Hypothalamus (tissue), 51 donors: ENCODE measurements at places on chromosomes 5 and 9.
A peak's percentile ranks its signal among the peaks of the same experiment; 100 is the strongest.

- DNase-seq = no peak
Observed at GRCh38 chr9:133111808-133112662, 9.0 kb downstream of the RALGDS start.

DNA sequence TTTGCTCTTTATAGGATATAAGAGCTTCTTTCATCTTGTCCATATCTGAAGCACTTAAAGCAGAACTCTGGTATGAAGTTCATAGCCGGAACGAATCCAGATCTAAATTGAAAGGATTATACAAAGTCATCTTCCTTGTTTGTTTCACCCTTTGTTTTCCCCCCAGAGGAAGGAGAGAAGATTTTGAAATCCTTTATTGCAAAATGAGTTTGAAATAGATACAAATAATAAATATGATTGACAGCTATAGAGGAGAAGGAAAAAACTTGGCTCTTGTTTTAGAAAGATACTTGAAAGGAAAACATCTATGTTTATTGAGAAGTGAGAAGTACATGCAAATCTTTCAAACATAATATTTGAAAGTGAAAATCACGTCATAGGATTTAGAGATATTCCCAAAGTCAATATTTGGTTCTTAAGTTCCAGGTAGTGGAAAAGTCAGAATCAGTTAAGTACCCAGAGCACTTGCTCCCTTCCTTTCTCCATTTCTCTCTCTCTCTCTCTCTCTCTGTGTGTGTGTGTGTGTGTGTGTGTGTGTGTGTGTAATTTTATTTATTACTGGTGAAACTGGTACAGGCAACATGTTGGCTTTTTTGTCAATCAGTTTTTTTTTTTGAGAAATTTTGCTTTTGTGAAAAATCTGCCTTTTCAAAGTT is 27.2 kb downstream of the PAM start:
- no peak for DNase-seq

DNA sequence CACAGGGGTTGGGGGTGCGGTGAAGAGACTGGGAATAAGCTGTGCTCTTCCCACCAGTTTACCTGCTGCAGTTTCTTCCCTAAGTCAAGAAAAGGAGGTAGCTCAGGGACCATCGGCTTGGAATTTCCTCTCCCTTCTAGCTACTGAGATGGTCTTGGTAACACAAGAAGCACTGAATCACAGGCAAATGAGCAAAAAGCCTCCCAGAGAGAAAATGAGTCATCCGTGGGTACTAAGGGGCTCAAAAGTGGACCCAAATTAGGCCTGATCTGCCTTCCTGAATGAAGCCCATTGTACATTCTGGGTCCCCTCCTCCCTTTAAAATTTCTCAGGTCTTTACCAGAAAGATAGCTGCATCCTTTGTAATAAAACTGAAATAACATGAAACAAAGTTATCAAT is 49.9 kb downstream of the PTPN3 start:
- DNase-seq = no peak

- DNase-seq = no peak
Observed at GRCh38 chr5:179405054-179405416, 59.8 kb upstream of the ADAMTS2 start.

DNA sequence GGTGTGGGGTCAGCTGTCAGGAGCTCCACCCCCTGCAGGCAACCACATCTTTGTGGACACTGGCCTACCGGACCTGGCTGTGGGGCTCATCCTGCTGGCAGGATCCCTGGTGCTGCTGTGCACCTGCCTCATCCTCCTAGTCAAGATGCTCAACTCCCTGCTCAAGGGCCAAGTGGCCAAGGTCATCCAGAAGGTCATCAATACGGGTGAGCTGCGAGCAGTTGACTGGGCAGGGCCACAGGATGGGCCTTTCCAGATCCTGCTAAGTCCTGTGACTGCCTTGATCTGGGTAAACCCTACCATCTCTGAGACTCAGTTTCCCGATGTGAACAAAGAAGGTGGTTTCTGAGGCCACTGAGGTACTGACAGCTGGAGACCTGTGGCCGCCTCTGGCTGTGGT is 6.5 kb downstream of the PFN3 start:
- DNase-seq = no peak

GRCh38 chr9:131951905-131952304 is 127.8 kb downstream of the MED27 start:
- DNase-seq = no peak

GRCh38 chr9:78874061-78874460 is 577.1 kb downstream of the PSAT1 start:
- no peak for DNase-seq

DNA sequence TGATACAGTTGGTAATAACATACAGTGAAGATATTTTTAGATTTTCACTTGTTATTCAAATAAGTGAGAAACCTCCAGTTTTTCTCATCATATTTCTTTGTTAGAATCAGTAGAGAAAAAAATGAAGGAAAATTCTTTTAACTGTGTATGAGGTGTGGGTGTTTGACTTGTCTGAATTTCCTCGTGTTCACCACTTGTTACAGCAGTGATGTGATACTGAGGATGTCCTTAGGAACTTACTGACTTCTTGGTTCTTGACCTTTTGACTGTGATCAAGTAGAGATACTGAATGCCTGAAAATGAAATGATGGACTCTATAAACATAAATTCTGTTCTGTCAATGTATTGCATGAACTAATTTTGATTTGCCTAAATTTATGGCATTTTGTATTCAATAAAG is 10.7 kb downstream of the PBX3 start:
- DNase-seq = no peak

DNA sequence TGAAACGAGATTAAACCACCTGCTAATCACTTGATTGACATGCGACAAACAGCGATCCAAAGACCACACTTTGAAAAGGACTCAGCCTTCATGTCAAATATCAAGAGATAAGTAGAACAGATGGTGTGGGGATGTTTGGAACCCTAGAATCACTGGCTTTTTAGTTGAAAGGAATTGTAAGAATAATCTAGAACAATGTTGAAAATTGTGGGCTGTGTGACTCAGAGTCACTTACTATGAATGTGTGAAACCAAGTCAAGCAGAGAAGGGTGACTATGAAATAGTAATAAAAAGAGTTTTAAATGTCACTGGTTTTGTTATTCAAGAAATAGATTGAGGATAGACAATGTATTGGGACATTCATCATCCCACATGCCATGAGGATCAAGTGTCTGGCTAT is 14.1 kb upstream of the C1QTNF3 start:
- DNase-seq = no peak

GRCh38 chr9:134515026-134515821 is 126.4 kb upstream of the COL5A1 start:
- no peak for DNase-seq

DNA sequence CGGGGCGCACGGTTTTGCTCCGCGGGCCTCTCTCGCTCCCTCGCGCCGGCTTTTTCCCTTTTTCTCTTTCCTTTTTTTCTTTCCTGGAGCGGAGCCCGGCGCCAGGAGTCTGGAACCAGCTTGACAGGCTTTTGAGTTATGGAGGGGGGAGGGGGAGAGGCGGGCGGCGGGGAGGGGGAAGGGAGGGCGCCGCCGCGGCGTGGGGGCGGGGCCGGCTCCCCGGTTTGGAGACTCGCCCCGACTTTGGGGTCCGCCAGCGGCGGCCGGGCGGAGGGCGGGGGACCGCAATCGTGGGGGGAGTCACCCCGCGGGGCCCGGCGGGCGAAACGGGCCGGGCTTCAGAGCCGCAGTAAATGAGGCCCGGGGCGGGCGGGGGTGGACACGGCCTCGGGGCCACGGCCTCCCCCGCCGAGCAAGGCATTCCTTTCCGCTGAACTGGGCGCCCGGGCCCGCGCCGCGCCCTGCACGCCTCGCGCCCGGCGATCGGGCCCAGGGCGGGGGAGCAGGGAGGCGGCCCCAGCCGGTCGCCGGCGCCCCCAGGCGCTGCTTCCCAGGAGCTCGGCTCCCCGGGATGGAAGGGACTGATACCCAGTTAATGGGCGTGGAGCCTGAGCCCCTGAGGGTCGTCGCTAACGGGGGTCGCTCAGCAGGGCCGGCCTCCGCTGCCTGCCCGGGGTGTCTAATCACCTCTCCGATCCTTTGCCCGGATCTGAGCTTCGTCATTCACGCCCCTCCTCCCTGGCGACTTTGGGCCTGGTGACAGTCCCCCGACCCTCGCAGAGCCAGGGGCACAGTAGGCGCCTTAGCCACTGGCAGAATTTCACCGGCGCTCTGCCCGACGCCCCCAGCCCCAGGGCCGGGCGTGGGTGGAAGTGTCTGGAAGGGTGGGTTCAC is 138.1 kb downstream of the C9orf50 start:
- peak; percentile 67 for DNase-seq

- no peak for DNase-seq
Observed at GRCh38 chr5:148828511-148829247, 2.3 kb downstream of the ADRB2 start.

DNA sequence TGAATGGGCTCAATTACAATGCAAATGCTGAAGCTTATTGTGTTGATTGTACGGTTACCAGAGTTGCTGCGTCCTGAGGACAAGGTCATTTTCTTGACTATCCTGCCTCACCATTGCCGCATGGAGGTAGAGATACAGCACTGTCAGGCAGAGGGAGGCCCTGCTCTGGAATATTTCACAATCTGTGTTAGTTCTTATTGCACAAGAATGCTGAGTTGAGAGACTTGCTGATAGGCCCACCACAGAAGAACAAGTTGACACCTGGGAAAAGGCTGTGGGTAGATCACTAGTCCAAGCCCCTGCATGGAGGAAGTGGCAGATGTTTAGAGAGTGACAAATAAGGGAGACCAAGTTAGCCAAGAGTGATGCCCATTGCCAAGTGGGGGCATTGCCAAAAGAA is 344.5 kb upstream of the ITGA1 start:
- no peak for DNase-seq

DNA sequence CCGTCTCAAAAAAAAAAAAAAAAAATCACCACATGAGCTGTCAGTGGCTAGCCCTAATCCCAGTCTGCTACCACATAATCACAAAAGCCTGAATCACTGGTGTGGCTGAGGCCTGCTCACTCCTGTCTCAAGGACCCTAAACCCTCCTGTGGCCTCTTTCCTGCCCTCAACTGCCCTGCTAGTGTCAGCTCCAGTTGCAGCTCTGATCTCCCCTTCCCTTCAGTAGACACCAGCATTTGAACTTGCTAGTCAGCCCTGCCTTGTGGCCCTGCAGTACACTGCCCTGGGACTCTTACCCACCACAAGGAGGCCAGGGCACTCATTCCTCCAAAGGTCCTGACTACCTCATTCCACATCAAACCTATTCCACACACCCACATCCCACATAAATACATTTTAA is 9.5 kb upstream of the P4HA2 start:
- DNase-seq = no peak

DNA sequence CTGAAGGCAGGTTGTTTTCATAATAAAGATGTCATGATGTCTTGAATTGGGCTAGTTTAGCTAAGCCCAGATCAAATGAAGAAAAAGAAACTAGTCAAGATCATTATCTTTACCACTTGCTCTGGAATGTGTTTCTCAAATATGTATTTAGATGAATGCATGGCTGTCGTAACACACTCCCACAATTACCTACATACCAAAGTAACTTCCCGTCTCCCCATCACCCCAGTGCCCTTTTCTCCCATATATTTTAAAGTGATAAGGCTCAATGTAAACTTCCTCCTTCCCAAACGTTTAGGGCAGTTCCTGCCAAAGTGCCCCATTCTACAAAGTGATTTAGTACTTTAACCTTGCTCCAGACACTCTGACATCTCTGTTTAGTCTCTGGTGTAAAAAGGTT is 61.4 kb downstream of the SLC1A3 start:
- no peak for DNase-seq

DNA sequence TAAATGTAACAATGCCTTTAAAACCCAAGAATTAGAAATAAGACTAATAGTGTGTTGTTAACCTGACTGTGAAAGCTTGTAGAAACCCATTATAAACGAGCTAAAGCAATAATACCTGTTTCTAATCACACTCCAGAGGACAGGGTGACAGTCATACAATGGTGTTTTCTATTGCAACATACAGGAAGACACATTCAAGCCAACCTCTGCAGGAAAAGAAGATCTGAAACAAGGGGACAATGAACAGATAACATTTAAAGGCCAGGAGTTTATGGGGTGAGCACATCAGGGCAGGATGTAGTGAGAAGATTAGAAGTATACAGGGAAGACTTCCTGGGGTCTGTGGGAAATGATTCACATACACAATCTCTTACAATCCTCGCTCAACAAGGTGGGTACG is 13.8 kb downstream of the BARHL1 start:
- no peak for DNase-seq

DNA sequence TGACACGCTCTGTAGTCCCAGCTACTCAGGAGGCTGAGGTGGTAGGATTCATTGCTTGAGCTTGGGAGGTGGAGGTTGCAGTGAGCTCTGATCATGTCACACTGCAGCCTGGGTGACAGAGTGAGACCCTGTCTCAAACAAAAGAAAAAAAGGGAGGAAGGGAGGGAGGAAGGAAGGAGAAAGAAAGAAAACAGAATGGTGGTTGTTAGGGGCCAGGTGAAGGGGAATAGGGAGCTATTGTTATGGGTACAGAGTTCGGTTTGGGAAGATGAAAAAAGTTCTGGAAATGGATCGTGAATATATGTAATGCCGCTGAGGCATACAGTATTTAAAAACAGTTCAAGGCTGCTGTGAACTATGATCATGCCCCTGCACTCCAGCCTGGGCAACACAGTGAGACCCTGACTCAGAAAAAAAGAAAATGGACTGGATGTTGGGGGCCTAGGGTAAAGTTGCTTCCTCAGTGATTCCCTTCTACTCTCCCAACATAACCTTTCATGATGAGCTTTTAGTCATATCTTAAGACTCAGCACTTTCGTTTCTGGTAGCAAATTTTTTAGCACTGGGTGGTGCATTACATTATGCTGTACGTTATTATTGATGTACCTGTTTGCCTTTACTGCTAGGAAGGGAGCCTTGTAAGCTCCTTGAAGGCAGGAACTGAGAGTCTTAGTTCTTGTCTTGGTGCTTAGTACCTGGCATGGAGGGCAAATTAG is 4.0 kb downstream of the CTNNA1 start:
- no peak for DNase-seq

DNA sequence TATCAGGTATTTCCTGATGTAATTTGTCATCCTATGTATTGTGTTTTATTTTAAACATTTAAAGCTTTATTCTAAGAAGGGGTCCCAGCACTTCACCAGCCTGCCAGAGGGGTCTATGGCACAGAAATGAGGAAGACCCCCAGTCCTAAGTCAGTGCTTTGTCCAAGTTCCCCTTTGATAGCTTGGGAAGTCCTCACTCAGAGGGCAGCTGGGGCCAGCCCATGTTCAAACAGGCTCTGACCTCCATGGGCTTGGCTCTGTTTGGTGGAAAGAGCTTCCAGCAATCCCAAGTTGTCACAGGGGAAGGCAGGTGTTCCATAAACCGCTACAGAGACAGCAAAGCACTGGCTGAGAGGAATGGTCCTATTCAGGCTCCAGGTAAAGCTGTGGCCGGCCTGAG is 26.6 kb upstream of the AKNA start:
- no peak for DNase-seq

GRCh38 chr9:126002476-126003350 is 255.5 kb downstream of the PBX3 start:
- no peak for DNase-seq

DNA sequence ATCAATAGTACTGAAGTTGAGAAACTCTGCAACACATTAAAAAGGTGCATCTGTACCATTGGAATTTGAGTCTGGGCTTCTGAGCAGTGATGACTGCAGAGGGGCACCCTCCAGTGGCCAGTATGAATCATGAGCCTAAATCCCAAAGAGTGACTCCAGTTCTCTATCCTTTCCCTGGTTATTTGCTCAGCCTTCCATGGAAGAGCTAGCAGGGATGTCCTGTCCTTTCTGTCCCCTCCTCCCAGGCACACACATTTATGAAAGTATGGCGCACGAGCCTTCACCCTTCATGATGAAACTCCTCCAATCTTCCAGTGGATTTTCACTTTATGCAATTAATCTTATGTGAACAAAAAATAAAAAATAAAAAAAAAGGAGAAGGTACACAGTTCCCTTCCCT is 81.0 kb downstream of the ESM1 start:
- no peak for DNase-seq
